Neural progenitor cell (in vitro differentiated cells): ENCODE measurements at places on chromosomes 7 and 10.
A peak's percentile ranks its signal among the peaks of the same experiment; 100 is the strongest.

GRCh38 chr10:117539361-117539773 is 3.2 kb upstream of the EMX2 start:
- DNase-seq: no peak

DNA sequence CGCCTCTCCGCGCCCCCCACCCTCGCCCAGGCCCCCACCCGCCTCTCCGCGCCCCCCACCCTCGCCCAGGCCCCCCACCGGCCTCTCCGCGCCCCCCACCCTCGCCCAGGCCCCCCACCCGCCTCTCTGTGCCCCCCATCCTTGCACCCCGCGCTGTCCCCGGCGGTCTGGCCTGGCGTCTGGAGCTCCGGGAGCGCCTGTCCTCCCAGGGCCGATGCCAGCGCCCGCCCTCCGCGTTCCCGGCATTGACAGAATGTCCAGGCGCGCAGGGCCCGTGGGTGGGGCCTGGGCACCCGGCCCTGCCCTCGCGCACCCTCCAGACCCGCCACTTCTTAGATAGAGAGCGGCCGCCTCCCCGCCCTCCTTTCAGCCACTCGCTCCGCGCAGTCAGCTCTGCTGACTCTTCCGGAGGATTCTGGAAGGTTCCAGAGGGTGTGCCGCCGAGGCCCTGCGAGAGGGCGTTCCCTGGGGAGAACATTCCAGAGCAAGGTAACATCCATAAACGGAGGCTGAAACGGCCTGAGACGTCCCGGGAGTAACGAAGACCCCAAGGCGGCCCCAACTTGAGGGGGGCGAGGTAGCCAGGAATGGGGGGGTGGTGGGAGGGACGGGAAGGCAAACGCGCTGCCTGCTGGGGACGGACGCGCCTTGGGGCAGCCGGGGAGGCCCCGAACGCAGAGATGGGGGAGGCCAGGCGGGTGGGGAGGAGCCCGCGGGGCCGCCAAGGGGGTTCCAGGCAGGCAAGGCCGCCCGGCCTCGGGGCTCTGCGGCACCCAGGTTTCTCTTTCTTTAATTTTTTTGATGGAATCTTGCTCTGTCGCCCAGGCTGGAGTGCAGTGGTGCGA is 117.8 kb downstream of the DYNC2I1 start:
- DNase-seq: no peak

DNA sequence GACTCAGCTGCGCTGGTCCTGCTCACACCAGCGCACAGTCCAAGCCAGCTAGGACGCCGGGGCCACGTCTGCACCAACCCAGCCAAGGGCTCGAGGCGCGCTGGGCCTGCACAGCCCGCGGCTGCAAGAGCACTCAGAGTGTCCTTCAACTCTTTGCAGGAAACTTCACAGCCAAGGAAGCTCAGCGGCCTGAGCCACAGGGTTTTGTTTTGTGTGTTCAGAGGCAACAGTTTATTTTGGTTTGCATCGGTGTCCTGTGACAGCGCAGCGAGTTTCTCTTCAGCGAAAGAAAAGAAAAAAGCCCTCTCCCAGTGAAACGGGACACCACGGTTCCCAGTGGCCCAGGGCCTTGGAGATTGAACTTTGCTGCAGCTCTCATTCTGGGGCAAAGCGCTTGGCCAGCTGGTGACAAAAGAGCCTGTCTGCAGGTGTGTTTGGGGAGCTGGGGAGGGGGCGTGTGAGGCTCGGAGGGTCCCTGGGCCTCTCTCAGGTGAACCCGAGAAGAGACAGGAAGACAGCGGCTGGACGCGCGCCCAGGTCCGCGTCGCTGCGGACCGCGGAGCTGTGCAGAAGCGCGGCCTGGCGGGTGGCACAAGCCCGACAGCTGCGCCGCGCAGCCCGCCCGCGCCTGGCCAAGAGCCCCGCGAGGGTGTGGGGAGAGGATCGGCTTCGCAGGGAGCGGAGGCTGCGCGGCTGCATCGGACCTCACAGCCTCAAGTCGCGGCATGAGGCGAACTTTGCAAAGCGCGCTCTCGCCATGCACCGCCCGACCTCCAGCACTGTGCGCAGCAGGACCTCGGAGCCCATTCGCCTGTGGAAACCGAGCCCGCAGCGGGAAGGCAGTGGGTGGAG is 922 bp downstream of the CXCL12 start:
- DNase-seq: peak; percentile 65

- DNase-seq: no peak
Observed at GRCh38 chr10:33113466-33113865, 155.4 kb upstream of the ITGB1 start.

GRCh38 chr10:81848514-81848913 is 26.5 kb upstream of the NRG3 start:
- peak; percentile 23 for DNase-seq

DNA sequence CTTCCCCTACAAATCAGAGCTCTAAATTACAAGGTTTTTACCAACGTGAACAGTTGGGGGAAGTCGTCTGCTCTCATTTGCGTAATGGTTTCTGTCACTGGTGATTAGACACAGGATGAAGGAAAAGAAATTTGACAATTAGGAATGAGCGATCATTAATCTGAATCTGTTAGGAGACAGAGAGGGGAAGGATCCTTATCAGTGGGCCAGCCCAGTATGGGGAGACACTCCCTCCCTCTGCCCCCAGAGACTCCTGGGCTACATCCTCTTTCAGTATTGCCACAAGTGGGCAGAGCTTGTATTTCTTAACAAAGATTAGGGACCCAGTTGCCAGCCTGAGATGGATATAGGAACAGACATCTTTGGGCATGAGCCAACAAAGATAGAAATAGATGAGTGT is 15.5 kb downstream of the HIF1AN start:
- no peak for DNase-seq

GRCh38 chr7:82507365-82507975 is 63.9 kb upstream of the CACNA2D1 start:
- no peak for DNase-seq

GRCh38 chr7:127865466-127865865 is 165.8 kb downstream of the LRRC4 start:
- no peak for DNase-seq

DNA sequence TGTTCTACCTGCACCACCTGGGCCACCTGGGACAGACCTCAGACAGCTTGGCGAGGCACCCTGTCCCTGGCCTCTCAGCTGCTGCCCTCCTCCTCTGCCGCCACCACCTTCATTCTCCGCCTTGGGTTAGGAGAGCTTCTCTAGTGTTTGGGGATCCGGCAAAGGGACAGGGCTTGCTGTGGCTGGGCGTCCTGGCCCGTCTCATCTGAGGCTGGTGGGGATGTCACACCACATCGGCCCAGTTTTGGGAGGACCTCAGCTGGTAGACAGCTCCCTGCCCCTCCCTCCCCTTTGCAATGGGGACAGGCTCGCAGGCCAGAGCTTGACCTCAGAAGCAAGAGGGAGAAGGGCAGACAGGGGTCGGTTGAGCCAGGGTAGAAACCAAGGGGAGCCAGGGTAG is 26.4 kb downstream of the SPOCK2 start:
- no peak for DNase-seq

- no peak for DNase-seq
Observed at GRCh38 chr7:136138991-136139390, 161.8 kb upstream of the MTPN start.

DNA sequence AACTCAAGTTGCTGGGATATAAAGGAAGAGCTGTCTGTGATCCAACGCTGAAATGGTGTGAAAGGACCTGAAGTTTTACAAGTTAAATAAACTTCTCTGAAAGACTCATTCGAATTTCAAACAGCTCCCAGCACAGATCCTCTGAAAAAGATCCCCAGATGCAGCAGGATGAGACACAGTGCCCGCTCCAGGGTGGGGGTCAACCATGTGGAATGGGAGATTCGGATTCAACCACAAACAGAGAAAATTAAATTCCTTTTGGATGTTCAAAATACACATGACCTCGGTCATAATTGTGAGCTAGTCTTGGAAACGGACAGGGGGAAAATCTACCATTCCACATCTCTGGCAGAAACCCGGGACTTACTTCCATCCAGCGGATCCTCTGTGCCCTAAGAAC is 119.6 kb downstream of the PRKAG2 start:
- DNase-seq: no peak

DNA sequence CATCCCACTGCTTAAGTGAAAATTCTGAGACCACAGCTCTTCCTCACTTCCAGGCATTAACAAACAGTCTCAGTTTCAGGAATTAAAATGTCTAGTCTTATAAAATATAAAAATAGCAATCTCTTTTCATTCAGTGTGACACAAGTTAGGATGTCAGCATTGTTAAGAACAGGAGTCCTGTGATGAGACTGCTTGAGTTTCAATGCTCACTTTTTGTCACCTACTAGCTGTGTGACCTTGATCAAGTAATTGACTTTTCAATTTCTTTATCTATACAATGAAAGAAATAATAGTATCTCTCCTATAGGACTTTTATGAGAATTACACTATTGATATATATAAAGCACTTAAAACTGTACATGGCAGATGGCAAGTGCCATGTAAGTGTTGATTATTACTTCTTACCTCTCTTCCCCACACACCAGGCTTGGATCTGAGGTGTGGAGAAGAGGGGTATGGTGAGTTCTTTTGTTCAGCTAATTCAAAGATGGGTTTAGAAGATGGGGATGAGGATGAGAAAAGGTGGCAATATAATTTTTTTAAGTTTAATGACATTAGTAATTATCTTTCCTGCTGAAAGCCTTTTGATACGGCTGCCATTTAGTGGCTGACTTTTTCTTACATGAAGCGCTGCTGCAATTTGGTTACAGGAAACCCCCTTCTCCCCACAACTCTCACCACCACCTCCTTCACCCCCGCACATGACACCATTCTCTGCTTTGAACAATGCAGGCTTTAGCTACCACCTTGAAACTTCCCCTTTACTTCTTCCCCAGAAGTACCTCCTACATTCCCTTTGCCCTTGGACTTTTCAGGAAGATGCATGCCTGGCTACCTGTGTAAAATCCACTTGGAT is 20.8 kb upstream of the HYAL4 start:
- no peak for DNase-seq

DNA sequence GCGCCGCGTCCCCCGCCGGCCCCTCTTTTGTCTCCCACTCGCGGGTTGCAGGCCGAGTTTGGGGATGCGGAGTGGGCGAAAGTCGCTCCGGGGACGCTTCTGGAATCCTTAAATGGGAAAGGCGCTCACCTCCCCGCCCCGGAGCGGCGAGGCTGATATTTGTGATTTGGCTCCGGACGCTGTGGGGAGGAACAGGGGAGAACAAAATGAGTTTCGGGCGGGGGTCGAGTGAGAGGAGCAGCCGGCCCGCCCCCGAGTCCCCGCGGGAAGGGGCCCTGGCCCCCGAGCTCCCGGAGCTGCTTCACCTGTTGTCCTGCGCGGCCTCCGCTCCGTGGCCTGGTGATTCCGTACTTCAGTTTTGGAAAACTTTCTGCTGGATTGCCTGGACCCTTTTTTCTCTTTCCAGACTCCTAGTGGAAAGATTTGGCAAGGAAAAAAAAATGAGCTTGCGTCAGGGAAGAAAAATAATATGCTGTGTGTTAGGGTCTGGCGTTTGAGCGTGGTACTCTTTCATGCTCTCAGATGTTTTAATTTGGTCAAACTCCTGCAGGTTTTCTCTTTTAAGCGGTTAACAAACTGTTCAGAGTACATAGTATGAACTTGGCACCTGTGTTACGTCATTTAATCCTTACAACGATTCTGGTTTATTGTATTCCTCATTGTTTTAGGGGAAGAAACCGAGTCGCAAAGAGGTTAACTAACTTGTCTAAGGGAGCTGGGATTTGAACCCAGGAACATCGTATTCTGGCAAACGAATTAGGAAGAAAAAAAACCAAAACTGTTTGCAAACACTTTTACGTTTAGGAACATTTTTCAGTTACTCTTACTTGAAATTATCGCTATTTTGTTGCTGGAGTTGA is 924 bp downstream of the BMPR1A start:
- peak; percentile 61 for DNase-seq

DNA sequence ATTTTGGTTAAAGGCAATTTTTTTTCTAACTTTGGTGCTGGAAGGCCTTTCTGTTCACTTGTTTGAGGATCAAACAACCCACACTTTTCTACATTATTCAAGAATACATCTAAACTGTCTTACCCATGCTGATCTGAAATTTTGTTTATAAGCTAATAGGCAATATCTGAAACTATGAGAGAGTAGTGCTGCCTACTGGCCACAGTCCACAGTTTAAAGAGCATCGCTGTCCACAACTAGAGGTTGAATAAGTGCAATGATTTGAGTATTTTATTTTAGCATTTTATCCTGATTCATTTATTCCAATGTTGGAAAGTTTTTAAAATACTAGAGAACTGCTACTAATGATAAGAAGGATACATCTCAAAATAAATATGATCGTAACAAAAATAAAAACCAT is 306.9 kb downstream of the ELMO1 start:
- DNase-seq: no peak

DNA sequence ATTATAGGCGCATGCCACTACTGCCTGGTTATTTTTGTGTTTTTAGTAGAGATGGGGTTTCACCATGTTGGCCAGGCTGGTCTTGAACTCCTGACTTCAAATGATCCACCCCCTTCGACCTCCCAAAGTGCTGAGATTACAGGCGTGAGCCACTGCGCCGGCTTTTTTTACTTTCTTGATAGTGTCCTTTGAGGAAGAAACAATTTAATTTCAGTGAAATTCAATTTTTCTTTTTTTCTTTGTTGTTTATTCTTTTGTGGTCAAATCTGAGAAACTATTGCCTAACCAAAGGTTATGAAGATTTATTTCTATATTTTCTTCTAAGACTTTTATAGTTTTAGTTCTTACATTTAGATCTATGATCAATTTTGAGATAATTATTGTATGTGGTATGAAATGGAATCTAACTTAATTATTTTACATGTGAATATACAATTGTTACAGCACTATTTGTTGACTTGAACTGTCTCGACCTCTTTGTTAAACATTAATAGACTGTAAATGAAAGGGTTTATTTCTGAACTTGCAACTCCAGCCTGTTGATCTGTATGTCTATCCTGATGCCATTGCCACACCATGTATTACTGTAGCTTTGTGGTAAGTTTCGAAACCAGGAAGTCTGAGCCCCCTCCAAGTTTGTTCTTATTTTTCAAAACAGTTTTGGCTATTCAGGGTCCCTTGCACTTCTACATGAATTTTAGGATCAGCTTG is 19.8 kb upstream of the RASSF4 start:
- DNase-seq: no peak

- peak; percentile 72 for DNase-seq
Observed at GRCh38 chr10:6928586-6928985, 348.5 kb upstream of the PRKCQ start.

DNA sequence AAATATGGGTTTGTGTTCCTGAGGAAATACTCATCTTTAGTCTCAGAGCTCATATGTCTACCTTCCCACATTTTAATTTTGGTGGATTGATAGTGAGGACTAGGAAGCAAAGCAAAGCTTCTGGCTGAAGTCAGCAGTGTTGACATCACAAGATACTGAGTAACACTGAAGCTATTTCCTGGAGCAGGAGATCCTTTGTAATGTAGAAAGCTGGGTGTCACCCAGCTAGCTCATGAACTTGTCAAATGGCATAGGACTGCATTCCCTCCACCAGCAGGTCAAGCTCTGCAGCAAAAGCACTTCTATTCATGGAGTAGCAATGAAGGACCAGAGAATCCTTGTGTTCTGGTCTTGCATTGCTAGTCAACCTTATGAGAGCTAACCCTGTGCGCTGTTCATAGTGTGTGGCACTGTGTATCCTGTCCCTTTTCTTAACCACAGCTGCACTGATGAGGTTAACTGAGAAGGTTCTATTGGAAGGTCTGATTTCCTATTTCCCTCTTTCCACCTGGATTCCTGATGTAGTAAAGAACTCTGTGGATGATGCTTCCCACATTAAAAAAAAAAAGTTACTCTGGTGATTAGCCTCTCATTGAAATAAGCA is 94.8 kb upstream of the ZNF804B start:
- DNase-seq: no peak
